ENCODE measurements at places on chromosomes 2 and 18.

GRCh38 chr18:26460449-26461091 lies 87.8 kb downstream of the KCTD1 start:
- DNase-seq, result no peak

- no peak for DNase-seq
These were observed 97.1 kb downstream of the NOL10 start for GRCh38 chr2:10592652-10593051.

GRCh38 chr2:198327526-198327925 lies 523.1 kb downstream of the PLCL1 start:
- DNase-seq, result no peak

GRCh38 chr18:9811978-9812377 lies 73.8 kb upstream of the TXNDC2 start:
- DNase-seq, result no peak

DNA sequence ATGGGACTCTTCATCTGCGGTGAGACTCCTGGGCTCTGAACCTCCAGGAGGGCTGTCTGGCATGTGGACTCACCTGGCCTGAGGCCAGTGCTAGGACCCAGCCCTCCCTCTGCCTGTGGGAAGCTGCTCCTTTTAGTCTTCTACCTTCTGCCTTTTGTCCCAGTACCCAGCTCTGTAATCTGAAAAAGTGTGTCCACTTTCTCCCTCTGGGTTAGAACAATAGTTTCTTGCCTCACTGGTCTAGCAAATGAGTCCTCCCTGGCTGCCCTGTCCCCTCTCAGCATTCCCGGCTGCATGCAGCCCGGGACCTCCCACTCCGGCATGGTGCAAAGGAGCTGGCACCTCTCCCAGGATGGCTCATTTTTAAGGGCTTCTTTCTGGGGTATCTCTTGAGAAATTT lies 25.9 kb downstream of the GKN2 start:
- no peak for DNase-seq
